ENCODE measurements at places on chromosomes 3 and 15.

DNA sequence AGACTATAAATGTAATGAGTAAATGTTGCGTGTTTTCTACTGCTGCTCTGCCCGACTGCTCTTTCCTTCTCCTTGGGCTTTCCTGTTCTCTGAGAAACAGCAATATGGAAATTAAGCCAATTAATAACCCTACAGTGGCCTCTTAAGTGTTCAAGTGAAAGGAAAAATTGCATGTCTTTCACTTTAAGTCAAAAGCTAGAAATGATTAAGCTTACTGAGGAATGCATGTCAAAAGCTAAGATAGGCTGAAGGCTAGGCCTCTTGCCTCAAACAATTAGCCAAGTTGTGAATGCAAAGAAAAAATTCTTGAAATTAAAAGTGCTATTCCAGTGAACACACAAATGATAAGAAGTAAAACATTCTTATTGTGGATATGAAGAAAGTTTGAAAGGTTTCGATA is 55.0 kb downstream of the ATP2C1 start:
- no peak for DNase-seq

DNA sequence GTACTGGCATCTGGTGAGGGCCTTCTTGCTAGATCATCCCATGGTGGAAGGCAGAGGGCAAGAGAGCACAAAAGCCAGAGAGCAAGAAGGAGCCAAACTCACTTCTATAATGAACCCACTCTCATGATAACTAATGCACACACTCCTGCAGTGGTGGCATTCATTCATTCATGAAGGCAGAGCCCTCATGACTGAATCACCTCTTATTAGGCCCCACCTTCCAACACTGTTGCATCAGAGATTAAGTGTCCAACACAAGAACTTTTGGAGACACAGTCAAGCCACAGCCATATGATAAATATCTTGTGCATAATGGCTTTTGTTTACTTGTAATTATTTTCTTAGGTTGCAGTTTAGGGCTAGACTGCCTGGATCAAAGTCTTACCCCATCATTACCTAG is 182.7 kb downstream of the TIGIT start:
- DNase-seq, result no peak

- no peak for DNase-seq
These were observed 293.0 kb upstream of the TRIM42 start for GRCh38 chr3:140384876-140385275.

DNA sequence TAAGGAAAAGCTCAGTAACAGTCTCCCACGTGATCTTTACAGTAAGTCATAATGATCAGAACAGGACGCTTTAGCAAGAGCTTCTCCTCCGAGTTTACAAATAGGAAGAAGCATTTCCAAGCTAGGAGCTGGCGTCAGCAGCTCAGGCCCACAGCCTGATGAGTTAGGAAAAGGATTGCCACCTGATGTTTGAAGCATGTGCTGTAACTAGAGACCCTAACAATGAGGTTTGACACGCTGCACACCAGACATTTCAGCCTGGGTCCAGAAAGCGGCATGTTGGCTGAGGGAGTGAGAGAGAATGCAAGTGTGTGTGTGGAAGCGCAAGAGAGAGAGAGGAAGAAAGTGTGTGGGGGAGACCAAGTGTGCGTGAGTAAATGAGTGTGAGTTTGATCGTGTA is 47.3 kb downstream of the TLE3 start:
- DNase-seq, result no peak

- DNase-seq, result no peak
These were observed 14.1 kb downstream of the LOXL1 start for GRCh38 chr15:73940061-73940981.
